Spinal cord (tissue), 10 donors: ENCODE measurements at places on chromosomes 4 and X. TPM values are rescaled to one million over a fixed set of nuclear protein-coding genes. Genes with fewer than 3 reads are reported as not detected.

Gene GRID2
- 19.7 TPM for total RNA-seq

Gene GYPE
- total RNA-seq, result 1.2 TPM

Gene PWWP3B
- total RNA-seq, result 3.7 TPM

Gene PPID
- total RNA-seq, result 29.4 TPM
